Stimulated activated CD4-positive, alpha-beta T cell treated with anti-CD3 and anti-CD28 coated beads, Interleukin-2, amount 100 ng/mL, for 48 hours (primary cell): ENCODE measurements at places on chromosomes 1 and 21.

GRCh38 chr21:14086553-14086952 lies 124.2 kb downstream of the LIPI start:
- no peak for DNase-seq

DNA sequence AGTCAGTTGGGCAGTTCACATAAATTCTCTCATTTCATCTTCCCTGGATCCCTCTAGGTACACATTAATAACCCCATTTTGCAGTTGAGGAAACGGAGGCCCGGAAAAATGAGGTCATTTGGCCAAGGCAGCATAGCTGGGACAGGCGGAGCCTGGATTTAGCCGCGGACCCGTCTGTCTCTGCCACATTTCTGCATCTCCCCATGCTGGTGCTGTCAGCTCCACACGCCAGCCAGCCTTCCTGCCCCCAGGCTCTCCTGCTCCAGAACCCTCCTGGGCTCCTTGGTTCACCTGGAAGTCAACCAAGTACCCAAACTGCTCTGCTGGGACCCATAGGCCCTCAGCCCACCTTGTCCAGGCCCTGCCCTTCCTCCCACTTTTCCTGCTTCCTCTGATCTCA lies 7.6 kb downstream of the FOXO6 start:
- no peak for DNase-seq

DNA sequence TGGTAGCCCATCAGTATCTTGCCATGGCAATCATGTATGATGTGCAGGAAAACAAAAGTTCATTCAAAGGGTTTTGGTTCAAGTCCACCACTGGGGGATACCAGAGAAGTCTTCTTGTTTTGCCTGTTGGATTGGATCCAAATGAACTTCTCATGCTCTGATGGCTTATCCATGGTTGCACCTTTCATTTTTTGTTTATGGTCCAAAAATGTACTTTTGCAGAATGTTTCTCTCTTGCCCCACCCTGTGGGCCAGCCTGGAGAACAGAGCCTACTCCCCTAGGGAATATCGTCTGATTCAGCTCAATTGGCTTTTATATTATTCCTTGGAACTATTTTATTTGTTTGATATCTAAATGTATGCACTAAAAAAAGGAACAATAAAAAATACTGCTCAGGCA lies 20.1 kb upstream of the CLCA1 start:
- DNase-seq = no peak

DNA sequence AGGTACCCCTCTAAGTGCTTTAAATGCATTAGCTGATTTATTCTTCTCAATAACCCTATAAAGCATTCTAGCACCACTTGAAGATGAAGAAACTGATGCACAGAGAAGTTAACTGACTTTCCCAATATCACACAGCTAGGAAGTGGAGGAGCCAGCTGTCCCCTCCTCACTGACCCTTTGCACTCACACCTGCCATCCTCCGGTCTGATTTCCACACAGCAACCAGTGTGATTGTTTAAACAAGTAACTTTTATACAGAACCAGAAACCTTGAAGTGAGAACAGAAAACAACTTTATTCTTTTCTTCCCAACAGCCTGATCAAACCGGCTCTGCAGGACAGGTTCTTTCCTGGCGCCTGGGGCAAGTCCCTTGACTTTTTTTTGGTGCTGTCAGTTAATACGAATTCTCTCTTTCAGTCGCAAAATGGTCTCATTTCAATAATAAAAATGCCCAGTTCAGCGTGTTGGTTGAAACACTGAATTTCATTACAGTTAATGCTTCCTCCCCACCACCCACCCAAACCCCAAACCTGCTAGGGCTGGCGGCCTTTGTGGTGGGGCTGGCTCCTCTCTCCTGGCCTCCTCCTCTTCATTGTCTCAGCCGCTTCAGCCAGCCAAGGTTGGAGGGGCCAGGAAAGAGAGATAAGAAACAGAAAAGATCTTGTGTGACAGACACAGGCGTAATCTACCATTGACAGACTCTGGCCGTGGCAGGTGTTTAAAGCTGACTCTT lies 26.4 kb upstream of the EEIG2 start:
- no peak for DNase-seq

GRCh38 chr21:17554679-17555465 lies 42.0 kb downstream of the CXADR start:
- DNase-seq = no peak

DNA sequence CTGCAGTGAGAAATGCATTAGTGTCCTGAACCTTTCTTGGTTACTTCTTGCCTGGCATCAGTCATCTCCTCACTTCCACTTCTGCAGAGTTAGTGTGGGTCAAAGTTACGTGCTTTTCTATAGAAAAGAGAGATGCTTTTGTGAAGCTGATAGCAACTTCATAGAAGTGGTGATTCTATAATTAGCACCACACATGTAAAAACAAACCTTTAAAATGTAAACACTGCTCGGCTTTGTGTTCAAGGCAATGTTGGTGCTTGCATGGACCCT lies 57.3 kb downstream of the MRPS6 start:
- no peak for DNase-seq

DNA sequence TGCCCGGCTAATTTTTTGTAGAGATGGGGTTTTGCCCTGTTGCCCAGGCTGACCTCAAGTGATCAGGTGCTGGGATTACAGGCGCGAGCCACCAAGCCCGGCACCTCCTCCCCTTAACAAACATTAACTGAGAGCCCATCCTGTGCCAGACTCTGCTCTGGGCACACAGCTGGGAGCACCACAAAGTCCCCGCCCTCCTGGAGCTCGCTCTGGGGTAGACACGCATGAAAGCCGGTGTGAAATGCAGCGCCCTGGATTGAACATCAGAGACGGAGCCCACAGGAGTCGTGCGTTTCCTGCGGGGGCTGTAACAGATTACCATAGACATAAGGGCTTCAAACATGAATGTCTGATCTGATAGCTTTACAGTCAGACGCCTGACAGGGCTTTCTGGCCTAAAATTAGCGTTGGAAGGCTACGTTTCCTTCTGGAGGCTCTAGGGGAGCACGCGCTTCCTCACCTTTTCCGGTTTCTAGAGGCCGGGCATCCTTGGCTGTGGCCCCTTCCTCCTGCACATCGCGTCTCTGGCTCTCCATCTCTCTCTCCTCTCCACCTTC lies 14.3 kb downstream of the SLC27A3 start:
- DNase-seq = no peak

DNA sequence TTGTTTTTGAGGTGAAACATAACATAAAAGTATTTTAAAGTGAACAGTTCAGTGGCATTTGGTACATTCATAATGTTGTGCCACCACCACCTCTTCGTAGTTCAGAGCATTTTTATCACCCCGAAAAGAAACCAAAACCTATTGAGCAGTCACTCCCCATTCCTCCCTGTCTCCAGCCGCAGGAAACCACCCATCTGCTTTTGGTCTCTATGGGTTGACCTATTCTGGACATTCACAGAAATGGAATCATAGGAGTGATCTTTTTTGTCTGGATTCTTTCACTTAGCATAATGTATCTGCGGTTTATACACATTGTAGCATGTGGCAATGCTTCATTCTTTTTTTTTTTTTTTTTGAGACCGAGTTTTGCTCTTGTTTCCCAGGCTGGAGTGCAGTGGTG lies 141.2 kb downstream of the VPS13D start:
- no peak for DNase-seq

- no peak for DNase-seq
These were observed 95.9 kb upstream of the PPP2R5A start for GRCh38 chr1:212189352-212189738.

GRCh38 chr1:57340334-57341070 lies 83.4 kb downstream of the DAB1 start:
- DNase-seq = no peak

DNA sequence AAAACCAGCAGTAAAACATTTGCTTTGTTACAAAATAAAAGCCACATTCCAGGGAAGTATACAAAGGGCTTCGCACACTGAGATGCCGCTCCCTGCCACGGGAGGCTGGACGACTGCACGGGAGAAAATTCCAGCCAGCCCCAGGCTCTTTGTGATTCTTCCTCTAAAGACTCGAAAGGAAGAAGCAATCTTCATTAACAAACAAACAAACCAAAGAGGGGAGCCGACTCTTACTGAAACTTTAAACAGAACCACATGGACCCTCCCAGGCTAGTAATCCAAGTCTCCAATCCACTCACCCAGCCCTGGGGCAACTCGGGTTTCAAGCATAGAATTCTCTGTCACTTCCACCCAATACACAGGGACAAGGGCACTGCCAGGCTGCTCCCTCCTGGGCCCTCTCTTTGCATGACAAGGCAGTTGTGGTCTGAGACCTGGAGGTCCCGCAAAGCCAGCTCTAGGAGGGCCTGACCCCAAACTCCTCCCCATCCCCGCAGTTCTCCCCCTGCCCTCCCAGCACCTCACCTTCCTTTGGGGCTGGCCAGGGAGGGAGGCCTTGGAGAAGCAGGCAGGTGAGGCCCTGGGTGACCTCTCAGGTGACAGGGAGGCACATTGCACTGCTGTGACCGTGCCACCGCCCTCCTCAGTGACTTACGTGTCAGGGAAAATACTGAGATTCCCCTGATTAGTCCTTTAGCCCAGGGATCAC lies 26.6 kb upstream of the COL18A1 start:
- DNase-seq = no peak
